ENCODE measurements at places on chromosomes 13 and 19.

GRCh38 chr13:64052521-64052920, 2636.9 kb upstream of the PCDH20 start:
- DNase-seq: no peak

GRCh38 chr13:48437371-48437770, 24.5 kb upstream of the LPAR6 start:
- no peak for DNase-seq

GRCh38 chr13:110283736-110284517, 23.0 kb downstream of the COL4A1 start:
- DNase-seq: no peak

- no peak for DNase-seq
Measured at GRCh38 chr19:38030686-38031422, 123.8 kb downstream of the SIPA1L3 start.

GRCh38 chr19:35088131-35088913, 27.3 kb upstream of the FXYD3 start:
- DNase-seq: no peak

DNA sequence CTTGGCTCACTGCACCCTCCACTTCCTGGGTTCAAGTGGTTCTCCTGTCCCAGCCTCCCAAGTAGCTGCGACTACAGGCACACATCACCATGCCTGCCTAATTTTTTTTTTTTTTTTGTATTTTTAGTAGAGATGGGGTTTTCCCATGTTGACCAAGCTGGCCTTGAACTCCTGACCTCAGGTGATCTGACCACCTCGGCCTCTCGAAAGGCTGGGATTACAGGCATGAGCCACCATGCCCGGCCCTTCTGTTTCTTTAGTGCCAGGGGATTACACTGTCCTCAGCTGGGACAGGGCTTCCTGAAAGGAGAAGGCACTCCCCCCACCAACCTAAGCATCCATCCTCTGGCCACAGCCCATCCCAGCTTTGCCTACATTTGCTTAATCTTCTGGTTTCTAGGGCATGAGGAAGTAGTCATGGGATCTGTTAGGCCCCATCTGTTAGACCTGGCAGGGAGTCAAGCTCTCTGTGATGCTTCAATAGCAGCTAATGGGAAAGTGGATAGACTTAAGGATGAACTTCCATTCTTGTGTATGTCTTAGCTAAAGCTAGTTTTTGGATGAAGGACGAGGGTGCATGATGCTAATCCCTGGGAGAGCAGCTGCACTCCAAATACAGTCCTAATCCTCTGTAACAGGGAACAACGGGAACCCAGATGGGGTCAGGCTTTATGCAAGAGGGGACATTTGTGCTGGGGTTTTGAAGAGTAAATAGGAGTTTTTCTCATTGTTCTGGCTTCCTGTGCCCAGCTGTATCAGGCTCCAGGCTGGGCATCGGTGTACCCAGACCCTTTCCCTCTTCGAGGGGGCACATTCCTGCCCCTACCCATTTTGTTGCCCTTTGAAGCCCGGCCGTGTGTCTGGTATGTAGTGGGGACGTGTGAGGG, 2.6 kb downstream of the VAV1 start:
- DNase-seq: no peak

- no peak for DNase-seq
Measured at GRCh38 chr19:53112286-53112685, 9.1 kb upstream of the ZNF160 start.

DNA sequence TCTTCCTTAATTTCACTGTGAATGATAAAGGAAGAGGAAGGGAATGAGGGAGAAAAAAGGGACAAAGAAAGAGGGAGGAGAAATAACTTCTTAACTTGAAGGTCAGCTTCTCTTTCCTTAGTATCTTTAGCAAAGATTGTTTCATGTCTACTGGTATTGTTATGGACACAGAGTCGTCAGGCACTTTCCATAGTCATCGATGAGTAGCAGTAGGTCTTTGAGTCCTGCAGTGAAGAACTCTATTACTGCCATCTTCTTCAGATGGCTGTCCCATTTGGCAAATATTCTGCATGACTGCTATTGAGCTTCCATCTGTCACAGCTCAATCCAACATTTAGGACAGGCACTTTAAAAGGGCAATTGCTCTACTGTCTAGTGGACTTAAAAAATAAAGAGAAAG, 2463.1 kb downstream of the PCDH9 start:
- no peak for DNase-seq

GRCh38 chr13:100102042-100102441, 13.1 kb downstream of the PCCA start:
- no peak for DNase-seq

GRCh38 chr13:93740334-93740733, 513.7 kb downstream of the GPC6 start:
- DNase-seq: no peak

DNA sequence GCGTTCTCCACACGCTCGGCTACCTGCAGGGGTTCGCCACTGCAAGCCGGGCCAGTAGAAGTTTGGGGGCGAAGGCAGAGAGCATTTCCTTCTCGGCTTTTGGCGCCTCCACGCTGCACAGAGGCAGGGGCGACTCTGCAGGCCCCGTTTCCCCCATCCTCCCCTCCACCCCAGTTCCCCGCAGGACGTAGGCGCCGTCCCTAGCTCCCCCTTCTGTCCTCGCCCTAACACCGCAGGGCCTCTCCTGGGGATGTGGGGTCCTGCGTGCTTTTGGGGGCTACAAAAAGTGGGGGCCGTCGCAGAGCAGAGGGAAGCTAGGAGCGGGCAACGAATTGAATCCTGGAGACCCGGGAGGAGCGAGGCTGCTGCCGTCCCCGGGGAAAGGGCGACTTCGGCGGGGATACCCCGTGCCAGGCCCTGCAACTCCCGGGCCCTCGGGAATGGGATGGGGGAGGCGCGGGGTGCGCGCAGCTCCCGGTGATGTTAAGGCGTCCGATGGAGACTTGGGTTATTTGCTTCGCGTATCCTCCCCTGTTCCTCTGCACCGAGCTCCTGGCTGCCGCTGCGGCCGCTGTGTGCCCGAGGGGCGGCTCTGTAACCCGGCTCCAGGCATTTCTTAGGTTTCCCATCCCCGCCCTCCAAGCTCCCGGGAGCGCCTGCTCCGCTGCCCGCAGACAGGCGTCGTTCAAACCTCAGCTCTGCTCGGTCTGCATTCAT, 255.9 kb upstream of the SOX21 start:
- DNase-seq: no peak

GRCh38 chr19:1746401-1747284, 6.7 kb upstream of the ONECUT3 start:
- no peak for DNase-seq

GRCh38 chr13:101626925-101627555, 174.6 kb downstream of the ITGBL1 start:
- DNase-seq: peak; percentile 43

DNA sequence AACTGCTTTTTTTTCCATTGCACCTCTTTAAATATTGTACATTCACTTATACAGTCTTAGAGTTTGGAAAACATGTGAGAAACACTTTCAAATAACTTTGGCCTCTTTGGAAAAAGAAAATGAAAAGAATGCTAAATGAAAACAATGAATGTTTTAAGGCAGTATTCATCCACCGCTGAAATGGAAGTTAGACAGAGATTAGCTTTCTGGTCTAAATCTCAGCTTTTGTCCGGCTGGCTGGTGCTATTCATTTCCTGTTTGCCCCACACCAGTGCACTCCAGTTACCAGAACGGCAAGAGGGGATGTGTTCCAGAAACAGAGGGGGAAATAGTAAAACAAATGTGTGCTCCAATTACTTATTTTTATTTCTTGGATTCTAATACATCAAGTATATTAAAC, 1201.3 kb downstream of the EFNB2 start:
- DNase-seq: no peak

DNA sequence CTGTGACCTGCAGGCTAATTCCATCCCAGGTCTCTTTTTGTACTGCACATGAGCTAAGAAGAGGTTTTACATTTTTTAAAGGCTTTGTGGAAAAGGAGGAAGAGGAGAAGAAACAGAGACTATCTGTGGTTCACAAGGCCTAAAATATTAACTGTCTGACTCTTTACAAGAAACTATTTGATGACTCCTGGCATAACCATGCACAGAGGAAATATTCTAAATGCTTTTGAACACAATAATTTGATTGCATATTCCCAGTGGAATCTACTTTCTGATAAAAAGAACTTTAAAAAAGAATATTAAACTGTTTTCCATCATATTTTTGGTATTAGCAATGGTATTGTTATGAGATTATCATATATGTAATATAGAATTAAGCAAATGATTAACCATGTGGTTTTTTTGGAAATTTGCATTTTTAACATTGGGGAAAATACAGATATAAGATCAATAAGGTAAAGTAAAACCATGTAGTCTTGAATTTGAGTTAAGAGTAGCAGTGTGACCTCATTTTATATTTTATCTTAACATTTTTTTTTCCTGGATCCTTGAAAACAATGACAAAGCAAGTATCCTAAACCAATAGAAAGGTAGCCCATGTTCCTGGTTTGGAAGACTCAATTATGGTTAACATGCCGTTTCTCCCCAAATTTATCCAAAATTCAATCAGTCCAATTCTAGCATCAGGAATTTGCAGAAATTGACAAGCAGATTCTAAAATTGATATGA, 251.0 kb downstream of the UQCRFS1 start:
- DNase-seq: no peak

DNA sequence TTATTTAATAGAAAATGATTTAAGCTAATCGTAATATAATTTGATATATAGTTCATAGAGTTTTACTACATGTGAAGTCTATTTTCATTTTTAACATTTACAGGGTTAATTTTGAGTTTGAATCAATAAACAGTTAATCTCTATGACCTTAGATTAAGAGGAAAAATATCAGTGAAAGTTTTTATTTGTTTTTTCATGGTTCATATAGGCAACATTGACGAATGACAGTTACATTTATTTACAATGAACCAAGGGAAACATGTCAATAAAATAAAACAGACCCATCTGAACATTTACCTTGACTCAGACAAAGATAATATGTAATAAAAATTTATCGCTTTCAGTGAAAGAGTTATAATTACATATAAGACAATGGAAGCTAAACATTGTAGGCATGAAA, 346.6 kb upstream of the SLITRK5 start:
- DNase-seq: no peak

- DNase-seq: no peak
Measured at GRCh38 chr13:45786293-45786920, 65.1 kb downstream of the SIAH3 start.

- no peak for DNase-seq
Measured at GRCh38 chr19:13506471-13506820, at the start of gene CACNA1A. CACNA1A (minus strand) TSS chr19:13506479; CDS start chr19:13506224, 255 bp downstream.

GRCh38 chr19:47778954-47779351, 450 bp downstream of the SELENOW start:
- no peak for DNase-seq

DNA sequence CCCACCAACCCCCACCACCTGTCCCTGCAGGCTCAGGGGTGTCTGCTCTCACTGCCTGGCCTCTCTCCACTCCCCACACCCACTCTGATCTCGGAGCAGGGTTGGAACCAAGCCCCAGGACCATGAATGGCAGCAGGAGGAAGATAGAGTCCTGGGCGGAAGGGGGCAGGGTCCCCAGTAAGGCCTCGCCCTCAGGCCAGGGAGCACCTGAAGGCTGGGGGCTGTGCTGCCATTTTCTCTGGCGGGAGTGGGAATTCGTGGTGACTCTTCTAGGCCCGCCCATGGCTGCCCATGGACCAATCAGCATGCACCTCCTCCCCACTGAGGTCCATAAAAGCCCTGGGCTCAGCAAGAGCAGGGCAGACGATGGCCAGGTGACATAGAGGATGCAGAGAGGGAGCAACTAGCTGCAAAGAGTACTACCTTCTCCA, 25.0 kb downstream of the KBTBD6 start:
- DNase-seq: no peak

GRCh38 chr19:33684538-33685232, 62.9 kb downstream of the CHST8 start:
- no peak for DNase-seq

- no peak for DNase-seq
Measured at GRCh38 chr13:44220948-44221347, 152.7 kb upstream of the SERP2 start.

- DNase-seq: no peak
Measured at GRCh38 chr13:112648101-112648500, 41.7 kb upstream of the ATP11A start.

DNA sequence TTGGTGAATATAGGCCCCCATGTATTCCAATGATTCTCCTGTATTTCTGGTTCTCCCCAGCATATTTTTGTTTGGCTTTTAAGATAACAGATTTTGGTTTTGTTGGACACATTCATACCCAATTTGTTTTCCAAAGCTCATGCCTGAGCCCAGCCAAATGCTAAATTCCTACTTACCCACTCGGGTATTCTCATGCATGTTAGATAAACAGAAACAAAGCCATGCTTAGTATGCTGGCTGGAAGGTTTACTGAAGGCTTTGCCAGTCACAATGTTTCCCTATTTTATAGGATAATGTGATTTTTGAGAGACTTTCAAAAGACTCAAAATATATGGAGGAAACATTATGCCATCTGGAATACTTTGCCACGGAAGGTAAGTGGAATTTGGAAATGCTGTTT, 206.8 kb downstream of the ATP8A2 start:
- no peak for DNase-seq

DNA sequence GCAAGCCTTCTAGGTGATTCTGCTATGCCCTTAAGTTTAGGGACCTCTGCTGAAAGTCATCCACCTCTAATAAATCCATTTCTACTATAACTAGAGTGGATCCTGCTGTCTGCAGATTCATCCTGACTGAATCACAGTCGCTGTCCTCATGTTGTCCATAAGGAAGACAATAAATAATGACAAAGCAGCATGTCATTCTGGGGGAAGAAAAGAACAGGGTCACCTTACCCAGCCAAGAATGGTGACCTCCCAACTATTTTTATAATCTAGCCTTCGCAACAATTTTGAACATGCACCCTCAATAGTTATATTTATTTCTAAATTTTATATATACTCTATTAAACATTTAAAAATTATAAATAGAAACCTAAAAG, 45.0 kb upstream of the UBE2L5 start:
- no peak for DNase-seq

GRCh38 chr13:95564091-95564490, 11.6 kb downstream of the CLDN10 start:
- DNase-seq: no peak

DNA sequence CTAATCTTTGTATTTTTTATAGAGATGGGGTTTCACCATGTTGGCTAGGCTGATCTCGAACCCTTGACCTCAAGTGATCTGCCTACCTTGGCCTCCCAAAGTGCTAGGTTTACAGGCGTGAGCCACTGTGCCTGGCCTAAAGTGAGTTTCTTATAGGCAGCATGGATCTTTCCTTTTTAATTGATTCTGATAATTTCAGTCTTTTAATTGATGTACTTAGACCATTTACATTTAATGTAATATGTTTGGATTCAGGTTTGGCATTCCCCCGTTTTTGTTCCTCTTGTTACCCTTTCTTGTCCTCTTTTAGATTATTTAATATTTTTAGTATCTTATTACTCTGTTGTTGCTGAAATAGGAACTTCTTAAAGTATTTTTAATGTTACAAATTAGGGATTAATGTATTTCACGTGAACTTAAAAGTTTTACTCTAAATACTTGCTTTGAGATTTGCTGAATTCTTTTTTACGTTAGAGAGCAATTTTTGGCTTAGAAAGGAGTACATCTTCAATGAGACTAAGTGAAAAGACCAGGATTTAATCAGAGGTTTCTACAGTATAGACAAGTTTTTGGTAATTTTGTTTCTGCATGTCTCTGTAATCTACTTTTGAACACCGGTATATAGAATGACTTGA, 50.3 kb downstream of the URI1 start:
- no peak for DNase-seq

All from CD4-positive, CD25-positive, alpha-beta regulatory T cell (primary cell).